LHCN-M2 (cell line): ENCODE measurements at places on chromosomes 4 and X.

- DNase-seq: peak; percentile 83
Measured at GRCh38 chrX:77426811-77427210, 20.4 kb upstream of the FGF16 start.

- DNase-seq: no peak
Measured at GRCh38 chr4:139902321-139903320, 237.0 kb downstream of the MGST2 start.

- peak; percentile 98 for DNase-seq
Measured at GRCh38 chr4:113446019-113446418, 315.5 kb downstream of the CAMK2D start.

DNA sequence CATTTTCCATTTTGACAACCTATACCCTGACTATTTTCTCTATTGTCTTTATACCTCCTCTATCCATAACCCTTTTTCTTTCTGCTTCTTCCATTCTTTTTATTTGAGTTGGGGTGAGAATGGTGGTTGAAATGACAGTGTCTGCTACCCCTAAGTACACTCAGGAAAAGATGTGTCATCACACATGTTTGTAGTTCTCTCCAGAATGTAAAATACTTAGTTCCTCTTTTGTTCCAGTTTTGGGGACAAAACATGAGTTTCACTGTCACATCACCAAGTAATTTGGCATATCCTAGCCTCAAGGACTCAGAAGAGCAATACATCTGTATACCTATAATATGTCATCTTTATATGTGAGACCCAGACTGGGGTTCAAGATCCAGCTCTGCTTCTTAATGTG, 90.3 kb downstream of the COMMD8 start:
- no peak for DNase-seq

DNA sequence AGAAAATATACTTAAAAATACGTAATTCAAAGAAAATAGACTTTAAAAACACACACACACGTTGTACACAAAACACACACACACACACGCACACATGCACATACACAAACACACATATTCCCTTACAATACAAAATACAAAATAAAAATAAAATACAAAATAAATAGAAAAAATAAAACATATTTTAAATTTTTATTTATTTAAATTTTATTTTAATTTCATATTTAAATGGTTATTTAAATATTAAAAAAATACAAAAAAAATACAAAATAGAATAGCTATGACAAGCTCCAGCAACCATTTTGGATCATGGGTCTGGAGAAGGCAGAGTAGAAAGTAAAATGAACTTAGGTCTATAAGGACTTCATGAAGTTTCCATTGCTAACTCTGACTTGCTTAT, 34.2 kb upstream of the PDGFC start:
- DNase-seq: no peak

- no peak for DNase-seq
Measured at GRCh38 chr4:72569719-72570235, 756 bp upstream of the ADAMTS3 start.

GRCh38 chrX:142828129-142828528, 197.6 kb upstream of the SPANXN4 start:
- no peak for DNase-seq

DNA sequence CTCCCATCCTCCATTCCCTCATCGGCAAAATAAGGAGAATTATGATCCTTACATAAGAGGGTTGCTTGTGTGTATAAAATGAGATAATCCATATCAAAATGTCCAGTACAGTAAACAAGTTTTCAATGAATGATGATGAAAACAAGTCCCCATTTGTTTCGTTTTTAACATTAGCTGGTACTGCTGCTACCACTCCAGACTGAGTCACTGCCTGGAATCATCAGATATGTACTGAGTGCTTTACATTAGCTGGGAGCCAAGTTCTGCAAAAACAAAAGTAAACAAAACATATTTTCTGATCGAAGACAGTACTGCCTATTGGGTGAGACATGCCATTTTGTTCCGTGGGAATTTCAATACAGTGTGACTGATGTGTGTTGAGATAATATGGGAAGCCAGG, 123.2 kb upstream of the IGFBP7 start:
- DNase-seq: peak; percentile 12

GRCh38 chrX:109347632-109348031, 134.3 kb downstream of the GUCY2F start:
- peak; percentile 29 for DNase-seq

DNA sequence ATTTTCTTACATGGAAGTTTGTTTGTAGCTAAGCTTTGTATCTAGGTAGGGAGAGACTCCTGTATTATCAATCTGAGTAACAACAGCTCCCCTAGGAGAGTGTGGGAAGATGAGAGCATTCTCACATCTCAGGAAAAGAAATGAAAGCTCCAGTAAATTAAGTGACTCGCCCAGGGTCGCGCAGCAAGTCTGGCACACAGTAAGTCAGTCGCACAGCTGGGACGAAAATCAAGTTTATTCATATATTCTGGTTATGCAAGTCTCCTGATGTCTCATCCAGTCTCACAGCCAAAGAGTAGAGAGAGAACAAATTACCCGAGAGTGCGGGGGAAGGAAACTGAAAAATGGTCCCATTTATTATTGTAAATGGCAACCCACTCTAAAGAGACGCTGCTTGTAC, 216.1 kb downstream of the STK32B start:
- no peak for DNase-seq

- DNase-seq: no peak
Measured at GRCh38 chr4:77286906-77287305, 129.9 kb downstream of the CCNG2 start.

- DNase-seq: no peak
Measured at GRCh38 chrX:1423215-1423614, 29.5 kb downstream of the ASMTL start.

DNA sequence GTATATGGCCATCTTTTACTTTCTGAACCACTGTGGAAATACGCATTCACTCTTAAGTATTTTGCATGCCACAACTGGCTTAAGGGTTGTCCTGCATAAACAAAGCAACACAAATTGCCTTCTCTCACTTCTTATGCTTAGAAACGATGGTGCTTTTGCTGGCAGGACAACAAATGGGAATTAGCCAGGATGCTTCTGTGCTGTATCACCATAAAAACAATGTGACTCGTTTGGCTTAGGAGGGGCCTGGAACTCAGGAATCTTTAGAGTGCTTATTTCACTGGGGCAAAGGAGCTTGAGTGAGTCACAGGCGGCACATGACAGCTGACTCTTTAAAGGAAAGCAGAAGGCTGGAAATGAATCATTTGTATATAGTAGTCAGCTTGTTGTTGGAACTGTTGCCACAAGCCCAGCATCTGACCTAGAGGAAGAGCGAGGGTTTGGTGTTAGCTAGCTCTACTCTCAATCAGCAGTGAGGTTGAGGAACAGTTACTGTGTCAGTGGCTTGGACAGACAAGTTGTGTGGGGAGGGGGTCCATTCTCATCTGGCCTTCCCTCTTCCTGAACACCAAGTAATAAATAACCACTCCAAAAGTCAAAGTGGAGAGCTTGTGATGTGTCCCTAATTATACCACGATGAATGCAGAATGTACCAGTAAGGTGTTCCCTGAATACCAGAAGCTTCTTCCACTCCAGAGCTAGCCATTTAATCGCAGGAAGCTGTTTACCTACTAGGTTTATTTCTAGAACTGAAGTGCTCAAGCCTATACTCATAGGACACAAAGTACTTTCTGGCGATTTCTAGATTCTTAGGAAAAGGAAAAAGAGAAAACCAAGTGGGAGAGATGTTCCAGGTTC, 293.1 kb downstream of the CAMK2D start:
- DNase-seq: peak; percentile 100

DNA sequence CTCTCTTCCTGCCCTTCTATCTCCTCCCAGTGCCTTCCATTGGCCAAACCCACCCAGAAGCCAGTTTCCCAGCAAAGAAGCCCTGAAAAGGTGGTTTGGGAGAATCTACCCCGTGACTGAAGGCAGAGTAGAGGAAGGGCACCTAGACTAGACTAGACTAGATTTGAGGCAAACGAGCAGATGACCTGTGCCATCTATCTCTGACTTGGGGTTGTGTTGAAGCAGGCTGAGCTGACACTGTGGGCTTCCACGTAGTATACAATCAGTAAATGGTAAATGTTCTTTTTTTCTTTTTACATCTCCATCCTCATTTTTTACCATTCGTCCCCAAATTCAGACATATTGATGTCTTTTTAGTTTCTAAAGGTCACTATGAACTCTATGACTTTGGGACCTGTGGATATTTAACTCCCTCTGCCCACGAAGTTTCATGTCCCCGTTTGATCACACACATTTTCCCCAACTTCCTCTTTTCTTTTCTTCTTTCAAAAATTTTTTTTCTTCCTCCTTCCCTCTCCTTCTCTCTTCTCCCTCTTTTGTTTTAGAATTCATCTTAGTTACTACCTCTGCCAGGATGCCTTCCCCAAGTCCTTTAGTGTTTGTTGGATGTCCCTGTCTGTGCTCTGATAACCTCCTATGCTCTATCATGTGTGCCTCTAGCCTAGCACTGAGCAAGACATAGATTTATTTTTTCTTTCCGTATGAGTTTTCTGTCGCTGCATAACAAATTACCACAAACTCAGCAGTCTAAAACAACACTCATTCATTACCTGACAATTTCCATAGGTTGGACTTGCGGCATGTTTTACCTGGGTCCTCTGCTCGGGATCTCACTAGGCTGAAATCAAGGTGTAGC, 6.2 kb upstream of the AFF1 start:
- no peak for DNase-seq

- DNase-seq: no peak
Measured at GRCh38 chr4:3532751-3533422, 665 bp upstream of the LRPAP1 start.

- DNase-seq: no peak
Measured at GRCh38 chrX:49053223-49054072, 5.4 kb upstream of the CCDC120 start.

DNA sequence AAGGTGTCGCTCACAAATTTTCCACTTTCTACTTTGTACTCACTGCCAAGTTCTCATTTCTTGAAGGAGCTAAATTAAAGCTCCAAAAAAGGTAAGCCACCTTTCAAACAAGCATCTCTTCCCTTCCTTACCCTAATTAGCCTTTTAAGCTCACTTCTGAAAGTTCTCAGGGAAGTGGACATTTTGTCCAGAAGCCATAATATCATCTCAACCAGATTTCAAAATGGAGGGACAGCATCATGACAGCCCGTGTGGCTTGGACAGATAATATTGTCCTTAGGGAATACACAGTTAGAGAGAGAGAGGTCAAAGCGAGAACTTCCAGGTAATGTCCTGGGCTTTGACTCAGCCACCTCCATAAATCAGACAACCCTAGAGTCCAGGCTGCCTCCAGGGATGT, 93.8 kb upstream of the ANXA3 start:
- no peak for DNase-seq

DNA sequence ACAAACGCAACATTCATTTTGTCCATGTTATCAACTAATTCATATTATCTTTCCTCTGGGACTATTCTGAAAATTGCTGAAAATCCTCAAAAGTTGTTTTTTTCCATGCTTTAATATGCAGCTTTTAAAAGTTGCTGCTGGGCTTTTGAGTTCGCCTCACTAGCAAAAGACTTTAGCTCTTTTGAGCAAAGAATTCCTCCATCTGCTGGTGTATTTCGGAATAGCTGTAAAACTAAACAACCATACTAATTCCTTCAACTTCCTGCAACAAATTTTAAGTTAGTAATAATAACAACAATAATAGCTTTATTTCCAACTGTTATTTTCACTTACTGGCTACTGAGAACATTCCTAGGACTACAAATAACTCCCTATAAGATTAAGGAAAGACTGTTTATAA, 124.5 kb upstream of the PLAC1 start:
- DNase-seq: peak; percentile 25

DNA sequence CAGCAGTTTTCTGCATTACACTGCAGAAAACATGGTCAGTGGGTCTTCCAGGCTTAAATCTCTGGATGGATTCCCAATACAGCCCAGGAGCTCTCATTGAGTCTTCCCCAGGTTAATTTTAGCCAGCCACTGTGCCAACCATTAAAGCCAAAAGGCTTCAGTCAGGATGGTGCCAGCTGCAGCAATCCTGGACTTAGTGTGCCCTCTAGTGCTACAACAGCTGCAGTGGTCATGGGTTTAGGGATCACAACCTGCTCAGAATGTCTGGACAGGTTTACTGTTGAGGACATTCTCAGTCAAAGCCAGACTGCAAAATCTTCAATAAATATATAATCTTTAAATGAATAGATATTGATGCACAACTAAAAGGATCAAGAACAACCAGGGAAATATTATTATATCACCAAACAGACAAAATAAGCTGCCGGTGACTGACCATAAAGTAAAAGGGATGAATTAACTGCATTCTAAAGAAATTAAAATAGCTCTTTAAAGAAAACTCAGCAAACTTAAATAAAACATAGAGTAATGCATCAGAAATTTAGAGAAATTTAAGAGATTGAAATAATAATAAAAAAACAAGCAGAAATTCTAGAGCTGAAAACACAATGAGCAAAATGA, 639.9 kb downstream of the SPOCK3 start:
- DNase-seq: peak; percentile 49

DNA sequence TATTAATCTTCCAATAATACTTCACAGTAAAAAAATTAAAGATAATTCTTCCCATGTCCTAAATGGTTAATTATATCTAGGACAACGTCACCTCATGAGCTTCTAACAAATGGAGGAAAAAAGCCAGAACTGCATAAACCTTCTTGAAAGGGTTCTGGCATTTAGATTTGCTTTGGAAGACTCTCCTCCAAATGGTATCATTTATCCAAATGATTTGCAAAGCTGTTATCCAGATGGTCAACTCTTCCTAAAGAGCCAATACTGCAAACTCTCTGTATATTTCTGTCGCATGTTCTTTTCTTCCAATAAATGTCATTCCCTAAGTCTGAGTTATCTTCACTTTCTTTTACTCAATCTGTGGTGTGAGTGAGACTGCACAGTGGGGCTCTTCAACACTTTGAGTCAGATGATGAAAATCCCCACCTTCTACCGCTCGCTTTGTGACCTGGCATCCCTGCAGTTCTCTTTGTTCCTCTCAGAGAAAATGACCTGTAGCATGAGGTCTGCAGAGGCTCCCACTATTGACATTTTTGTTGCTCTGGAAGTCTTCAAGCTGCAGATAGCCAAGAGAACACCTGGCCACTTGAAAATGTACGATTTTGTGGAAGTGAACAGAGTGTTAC, 52.9 kb downstream of the TMEM150C start:
- no peak for DNase-seq

DNA sequence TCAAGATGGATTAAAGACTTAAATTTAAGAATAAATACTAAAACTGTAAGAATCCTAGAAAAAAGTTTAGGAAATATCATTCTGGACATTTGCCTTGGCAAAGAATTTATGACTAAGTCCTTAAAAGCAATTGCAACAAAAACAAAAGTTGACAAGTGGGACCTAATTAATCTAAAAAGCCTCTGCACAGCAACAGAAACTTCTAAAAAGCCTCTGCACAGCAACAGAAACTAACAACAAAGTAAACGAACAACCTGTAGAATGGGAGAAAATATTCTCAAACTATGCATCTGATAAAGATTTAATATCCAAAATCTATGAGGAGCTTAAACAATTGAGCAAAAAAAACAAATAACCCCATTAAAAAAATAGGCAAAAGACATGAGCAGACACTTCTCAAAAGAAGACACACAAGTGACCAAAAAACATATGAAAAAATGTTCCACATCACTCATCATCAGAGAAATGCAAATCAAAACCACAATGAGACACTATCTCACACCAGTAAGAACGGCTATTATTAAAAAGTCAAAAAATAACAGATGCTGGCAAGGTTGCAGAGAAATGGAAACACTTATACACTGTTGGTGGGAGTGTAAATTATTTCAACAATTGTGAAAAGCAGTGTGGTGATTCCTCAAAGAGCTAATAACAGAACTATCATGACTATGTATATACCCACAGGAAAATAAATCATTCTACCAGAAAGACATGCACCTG, 5.5 kb upstream of the OPRPN start:
- DNase-seq: no peak
